Stimulated activated CD4-positive, alpha-beta T cell treated with anti-CD3 and anti-CD28 coated beads, TNF-alpha, amount 100 ng/mL, for 48 hours (primary cell): ENCODE measurements at places on chromosomes 16 and 17.

GRCh38 chr17:2191785-2192184 lies 111.8 kb downstream of the SMG6 start:
- no peak for DNase-seq

GRCh38 chr17:37158290-37158689 lies 209.5 kb downstream of the AATF start:
- DNase-seq = no peak

DNA sequence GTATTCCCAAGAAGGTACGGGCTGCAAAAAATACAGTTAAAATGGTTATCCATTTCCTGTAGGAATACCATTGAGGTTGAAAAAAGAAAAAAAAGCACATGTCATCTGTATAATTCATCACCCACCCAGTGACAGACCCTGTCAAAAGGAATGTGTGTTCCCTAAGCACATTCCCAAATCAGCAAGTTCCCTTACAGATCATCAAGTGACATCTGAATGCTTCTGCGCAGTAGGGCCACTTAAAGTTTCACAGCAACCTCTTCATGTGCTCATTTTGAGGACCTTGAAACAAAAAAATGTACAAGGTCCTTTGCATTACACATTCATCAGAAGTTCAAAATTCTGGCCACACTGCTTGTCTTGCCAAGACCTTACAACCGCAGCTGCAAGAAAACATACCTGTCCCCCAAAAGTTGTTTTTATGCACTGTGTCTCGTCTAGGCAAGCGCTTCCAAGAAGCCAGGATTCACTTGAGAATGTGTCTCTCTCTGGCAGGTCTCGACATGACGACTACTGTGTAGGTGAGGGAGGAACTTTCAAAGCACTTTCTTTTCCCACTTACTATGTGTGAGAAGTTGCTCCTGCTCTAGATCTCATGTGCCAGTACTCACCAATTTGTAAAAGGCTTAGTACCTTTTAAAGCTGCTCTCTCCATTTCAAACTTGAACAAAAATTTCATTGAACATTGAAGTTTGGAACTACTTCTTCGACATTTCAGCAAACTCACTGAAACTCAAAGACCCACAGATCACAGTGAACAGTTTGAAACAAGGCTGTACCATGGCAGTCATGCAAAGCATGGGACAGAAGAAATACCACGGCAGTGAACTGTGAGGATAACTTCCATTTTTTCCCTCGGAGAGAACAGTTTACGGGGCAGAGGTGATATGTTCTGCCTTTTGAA lies 4.3 kb upstream of the POLG2 start:
- no peak for DNase-seq

- DNase-seq = no peak
Observed at GRCh38 chr17:81132197-81132540, 33.1 kb upstream of the PVALEF start.

GRCh38 chr17:2691965-2692780 lies 19.4 kb downstream of the CLUH start:
- DNase-seq = no peak
